ENCODE measurements at places on chromosomes 5 and 9.

- DNase-seq: no peak
Observed at GRCh38 chr5:132090107-132090506, 16.5 kb downstream of the CSF2 start.

- DNase-seq: no peak
Observed at GRCh38 chr9:91677331-91677730, 253.7 kb upstream of the NFIL3 start.

DNA sequence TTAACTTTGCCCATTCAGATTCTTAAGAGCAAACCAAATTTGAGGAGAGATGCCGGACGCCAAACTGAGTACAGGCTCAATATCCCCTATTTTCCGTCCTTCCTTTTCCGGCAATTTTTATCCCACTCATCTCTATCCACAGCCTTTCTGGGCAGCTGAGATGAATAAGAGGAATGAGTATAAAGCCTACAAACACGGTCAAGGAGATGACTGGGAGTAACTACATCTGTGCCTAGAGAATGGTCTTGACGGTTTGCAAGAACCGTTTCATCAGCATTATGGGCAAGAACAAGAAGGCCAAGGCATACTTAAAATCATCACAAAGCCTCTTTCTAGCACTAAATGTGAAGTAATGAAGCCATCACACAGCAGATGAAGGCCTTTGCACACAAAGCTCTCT is 227.3 kb downstream of the DCP2 start:
- no peak for DNase-seq

GRCh38 chr5:93226202-93226735 is 354.8 kb downstream of the NR2F1-AS1 start:
- DNase-seq: no peak

DNA sequence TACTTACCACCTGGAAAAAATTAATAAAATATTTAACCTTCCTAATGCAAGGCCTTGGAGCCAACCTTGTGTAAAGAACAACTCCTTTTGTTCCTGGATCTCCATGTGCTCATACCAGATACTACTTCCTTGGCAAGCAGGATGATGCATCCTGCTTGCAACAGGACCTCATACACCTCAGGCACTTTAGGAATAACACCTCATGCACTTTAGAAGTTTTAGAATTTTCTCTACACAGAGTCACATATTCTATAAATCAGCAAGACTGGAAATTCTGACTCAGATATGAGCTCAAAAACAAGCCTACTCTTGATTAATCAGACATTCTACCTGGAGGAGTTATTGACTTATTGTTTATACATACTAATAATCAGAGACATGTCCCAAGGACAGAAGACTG is 209.6 kb upstream of the CDH10 start:
- DNase-seq: no peak

GRCh38 chr5:82396871-82397514 is 118.8 kb upstream of the RPS23 start:
- DNase-seq: no peak

GRCh38 chr5:138632900-138633489 is 57.8 kb upstream of the HSPA9 start:
- no peak for DNase-seq

- DNase-seq: no peak
Observed at GRCh38 chr9:15231788-15232635, 75.0 kb downstream of the TTC39B start.

DNA sequence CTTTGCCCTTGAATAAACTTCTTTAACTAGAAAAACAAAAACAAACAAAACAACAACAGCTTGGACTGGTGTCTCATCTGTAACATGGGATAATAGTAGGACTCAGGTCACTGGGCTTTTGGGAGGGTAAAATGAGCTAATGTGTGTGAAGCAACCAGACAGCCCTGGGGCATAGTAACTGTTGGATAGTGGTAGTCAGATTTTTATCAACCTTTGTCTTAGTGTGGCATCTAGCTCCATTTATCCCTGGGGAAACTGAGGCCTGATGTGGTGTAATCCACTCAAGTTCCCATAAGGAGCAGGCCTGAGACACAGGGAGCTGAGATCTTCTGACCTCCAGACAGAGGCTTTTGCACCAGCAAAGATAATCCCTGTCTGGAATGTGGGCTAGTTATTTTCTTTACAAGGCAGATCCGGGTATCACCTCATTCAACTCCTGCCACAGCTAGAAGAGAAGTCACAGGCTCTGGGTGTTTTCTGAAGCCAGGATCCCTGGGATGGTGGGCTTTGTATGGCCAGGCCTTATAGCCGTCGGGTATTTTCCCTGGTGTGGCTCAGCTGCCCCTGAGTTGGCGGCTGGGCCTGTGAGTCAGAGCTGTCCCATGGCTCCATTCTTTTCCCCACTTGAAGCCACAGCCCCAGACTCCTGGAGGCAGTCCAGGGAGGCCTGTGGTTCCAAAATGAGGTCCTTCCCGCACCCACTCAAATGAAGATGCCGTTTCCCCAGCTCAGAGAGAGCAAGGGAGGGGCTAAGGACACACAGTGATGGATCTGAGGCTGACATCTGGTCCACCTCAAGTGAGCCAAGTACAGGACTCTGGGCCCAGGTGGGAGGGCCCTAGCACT is 26.1 kb upstream of the CSF1R start:
- no peak for DNase-seq

- DNase-seq: no peak
Observed at GRCh38 chr5:7941692-7942091, 72.7 kb downstream of the MTRR start.

DNA sequence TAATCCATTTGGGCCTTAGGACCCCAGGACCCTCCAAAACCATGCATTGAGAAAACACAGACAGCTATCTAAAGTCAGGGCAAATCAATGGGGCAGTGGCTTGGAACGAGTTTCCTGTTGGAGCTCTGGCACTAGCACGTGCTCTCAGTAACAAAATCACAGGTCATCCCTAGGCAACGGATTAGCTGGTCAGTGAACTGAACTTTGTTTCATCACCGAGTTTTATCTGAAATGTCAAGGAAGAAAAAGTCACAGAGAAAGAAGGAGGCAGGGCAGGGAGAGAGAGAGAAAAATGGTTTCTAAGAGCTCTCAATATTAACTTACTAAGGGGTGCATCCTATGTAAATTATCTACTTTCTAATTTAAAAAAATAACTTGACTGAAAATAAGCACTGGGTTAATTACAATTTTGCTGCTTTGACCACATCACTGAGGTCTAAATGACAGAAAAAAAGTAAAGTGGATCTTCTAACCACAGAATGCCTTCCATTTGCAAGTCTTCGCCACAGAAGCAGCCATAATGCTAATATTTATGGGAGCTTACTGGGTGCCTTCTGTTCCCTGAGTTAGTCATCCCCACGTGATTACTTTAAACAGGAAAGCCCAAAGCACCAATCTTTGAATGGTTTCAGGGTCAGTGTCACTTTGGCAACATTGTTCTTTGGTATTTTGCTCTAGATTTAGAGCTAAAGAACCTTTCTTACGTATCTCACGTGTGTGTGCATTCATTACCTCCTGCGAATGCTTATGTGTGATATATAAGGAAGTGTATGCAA is 503.9 kb downstream of the RASEF start:
- DNase-seq: no peak

GRCh38 chr9:71878327-71879274 is 32.4 kb downstream of the ABHD17B start:
- DNase-seq: no peak

- no peak for DNase-seq
Observed at GRCh38 chr9:93149361-93149760, 15.3 kb upstream of the NINJ1 start.

GRCh38 chr9:124869986-124870560 is 8.1 kb downstream of the ARPC5L start:
- peak; percentile 83 for DNase-seq

- no peak for DNase-seq
Observed at GRCh38 chr9:19934301-19934871, 145.5 kb upstream of the SLC24A2 start.

DNA sequence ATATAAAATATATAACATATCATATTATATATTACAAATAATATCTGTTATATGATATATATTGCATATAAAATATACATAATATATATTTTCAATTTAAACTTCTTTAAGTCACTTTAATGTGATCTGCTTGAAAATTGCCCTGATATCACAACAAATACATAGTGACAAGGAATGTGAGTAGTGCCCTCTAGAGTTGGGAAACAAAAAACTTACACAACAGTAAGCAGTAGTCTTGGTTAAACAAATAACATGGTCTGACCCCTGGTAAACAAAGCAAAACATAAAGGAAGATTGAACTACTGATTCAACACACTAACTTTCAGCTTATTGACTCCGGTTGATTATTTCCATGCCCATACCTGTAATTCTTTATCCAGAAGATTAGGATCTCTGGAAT is 188.3 kb upstream of the NMUR2 start:
- no peak for DNase-seq

DNA sequence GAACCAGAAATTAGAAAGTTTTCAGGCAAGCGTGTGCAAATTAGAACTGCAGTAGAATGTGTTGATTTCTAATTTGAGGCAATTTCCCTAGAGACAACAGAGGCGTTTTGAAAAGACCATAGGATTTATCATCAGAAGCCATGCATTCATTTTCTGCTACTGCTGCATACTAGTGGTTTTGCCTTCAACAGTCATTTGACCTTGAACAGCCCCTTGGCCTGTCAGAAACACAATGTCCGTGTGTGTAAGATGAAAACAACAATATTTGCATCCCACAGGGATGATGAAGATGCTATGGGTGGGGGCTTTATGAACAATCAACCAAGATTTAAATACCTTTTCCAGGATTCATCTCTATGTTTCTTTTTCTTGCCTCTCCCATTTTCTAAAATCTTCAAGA is 73.7 kb downstream of the PDE4D start:
- DNase-seq: no peak

- no peak for DNase-seq
Observed at GRCh38 chr5:191949-192690, 825 bp downstream of the LRRC14B start.

DNA sequence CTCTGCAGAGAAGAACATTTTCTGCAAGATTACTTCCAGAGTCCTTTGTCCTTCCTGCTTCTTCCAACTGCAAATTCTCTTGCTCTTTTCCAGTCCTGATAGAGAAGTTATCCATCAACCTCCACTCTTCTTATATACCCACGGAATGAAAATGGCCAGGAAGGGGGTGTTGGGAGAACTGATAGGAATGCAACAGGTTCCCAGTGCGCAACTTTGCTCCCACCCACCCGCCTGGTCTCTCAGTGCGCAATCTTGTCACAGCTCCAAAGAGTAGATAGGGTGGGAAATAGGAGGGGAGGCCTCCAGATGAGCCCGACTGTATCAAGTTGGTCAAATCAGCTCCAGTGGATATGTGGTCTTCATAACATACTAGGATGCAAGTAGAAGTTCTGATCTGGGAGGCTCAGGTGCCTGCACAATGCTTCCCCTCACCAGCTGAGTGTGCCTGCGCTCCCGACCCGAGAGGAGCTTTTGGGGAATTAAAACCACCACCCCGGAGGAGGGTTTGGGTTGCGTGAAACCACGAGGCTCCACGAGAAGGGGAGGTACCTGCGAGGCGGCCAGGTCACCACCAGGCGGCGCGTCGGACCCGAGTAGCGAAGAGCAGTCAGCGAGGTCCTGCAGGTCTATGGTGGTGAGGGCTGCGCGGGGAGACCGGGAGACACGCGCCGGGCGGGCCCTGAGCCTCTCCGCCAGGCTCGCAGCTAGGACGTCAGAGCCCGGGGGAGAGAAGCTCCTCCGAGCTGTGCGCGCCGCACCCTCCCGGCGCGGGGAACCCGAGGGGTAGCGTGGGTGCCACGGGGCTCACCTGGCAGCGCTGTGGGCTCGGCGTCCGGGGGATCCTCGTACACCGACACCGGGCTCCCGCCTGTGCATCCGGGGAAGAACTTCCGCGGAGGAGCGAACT is 835 bp downstream of the MCIDAS start:
- peak; percentile 68 for DNase-seq

DNA sequence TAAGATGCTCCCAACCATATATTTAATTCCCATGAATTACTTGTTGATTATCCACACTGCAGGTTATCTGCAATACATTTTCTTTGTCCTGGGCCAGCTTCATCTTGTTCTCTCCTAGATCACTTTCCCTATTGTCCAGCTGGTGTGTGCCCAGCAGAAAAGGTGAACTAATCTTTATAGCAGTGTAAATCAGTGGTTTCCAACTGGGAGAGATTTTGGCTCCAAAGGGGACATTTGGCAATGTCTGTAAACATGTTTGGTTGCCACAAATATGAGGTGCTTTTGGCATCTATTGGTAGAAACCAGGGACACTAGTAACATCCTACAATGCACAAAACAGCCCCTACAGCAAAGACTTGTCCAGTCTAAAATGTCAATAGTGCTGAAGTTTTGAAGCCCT is 20.1 kb upstream of the ERBIN start:
- no peak for DNase-seq

DNA sequence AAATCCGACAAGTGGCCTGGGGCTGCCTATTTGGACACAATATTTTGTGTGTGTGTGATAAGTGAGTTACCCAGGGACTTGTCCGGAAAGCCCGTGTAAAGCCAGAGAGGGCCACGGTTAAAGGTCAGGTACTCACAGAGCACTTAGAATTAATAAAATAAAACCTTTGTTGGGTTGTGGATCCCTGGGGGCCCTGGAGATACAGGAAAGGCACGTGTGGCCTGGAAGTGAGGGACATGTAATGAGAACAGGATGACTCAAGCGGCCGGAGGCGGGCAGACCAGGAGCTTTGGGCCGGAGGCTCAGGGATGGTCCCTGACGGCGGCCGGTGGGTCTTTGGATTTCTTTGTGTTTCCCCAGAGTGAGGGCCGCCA is 1.0 kb downstream of the DMRT2 start:
- DNase-seq: no peak

- DNase-seq: no peak
Observed at GRCh38 chr5:122515709-122516431, 203.8 kb downstream of the SNCAIP start.

DNA sequence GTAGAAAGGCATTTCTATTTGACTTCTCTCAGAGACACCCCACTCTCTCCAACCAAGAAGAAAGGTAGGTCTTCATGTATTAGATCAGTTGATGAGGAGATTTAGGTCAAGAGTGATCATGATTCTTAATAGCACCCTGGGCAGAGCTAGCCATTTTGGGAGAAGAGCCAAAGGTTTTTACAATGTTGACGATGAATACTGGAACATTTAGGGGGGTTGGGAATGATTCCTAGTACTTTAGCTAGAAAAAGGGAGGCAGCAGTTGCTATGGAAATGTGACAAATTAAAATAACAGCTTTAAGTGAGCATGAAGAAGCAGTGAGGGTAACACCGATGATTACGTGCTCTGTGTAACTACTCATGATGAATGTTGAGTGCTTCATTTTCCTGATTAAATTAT is 9.5 kb upstream of the RPS23 start:
- no peak for DNase-seq

- no peak for DNase-seq
Observed at GRCh38 chr5:9249231-9249630, 296.6 kb downstream of the SEMA5A start.

- DNase-seq: no peak
Observed at GRCh38 chr5:163915481-163915961, 410.1 kb downstream of the MAT2B start.

DNA sequence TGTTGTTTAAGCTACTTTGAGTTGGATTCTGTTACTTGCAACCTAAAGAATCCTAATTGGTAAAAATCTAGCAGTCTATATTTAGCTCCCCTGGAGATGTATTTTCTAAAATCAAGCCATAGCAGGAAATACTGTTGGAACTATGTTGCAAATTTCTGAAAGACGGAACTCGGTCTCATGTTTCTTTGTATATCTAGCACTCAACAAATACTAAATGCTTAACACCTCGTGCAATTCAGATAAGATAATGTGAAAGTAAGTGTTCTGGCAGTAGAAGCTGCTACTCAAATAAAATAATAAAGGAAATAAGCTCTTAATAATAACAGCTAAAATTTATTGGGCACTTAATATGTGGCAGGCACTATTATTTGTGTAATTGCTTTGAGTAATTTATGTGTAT is 10.9 kb upstream of the PRELID2 start:
- no peak for DNase-seq

GRCh38 chr5:58188262-58188651 is 271.6 kb downstream of the PLK2 start:
- DNase-seq: no peak

All from stimulated activated CD8-positive, alpha-beta memory T cell treated with anti-CD3 and anti-CD28 coated beads, Interleukin-2, amount 100 ng/mL, for 48 hours (primary cell).